ENCODE measurements at places on chromosomes 7 and 10.

- no peak for DNase-seq
These were observed 105.6 kb downstream of the RTKN2 start for GRCh38 chr10:62163024-62163423.

DNA sequence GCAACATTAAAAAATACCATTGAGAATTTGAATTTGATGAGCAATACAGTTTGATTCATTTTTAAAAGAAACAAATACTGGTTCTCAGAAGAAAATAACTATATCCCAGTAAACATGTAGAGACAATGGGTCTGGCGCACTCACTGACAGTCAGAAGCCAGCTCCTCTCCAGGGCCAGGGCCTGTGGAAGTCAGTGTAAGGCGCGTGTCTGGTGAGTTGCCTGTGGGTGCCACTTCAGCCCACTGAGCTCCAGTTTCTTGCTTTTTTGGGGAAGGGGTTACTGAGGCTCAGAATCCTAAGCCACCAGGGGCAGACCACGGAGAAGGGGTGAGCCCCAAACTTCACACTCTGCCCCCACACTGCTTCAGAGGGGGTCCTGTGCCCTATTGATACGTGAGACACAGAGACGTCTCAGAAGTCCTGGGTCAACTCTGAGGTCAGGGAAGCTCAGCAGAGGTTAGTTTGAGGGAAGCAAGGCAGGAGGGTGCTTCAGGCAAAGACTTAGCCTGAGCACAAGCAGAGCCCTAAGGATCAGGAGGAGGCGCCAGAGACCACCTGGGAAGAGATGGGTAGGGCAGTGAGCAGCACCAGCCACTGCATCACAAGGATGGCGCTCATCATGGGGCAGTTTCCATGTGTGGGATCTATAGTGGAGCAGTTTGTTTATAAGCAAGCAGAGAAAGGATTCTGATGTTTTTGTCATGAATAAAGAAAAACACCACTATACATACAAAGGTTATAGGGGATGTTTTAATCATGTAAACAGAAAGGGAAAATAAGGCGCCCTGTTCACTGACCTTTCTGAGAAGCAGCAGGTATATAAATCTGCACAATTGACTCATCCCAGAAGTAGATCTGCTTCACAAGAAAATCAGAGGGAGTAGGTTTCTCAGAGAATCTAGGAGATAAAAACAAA is 95.7 kb downstream of the PKD1L1 start:
- DNase-seq = no peak

DNA sequence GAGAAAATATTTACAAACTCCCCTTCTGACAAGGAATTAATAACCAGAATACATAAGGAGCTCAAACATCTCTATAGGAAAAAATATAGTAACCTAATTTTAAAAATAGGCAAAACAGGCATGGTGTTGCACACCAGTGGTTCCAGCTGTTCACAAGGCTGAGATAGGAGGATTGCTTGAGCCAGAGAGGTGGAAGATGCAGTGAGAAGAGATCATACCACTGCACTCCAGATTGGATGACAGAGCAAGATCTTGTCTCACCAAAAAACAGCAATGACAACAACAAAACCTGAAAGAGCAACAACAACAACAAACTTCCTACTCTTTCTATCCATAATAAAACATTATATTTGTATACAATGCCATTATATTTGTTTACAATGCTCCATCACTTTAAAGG is 304.4 kb upstream of the CNTNAP2 start:
- no peak for DNase-seq

DNA sequence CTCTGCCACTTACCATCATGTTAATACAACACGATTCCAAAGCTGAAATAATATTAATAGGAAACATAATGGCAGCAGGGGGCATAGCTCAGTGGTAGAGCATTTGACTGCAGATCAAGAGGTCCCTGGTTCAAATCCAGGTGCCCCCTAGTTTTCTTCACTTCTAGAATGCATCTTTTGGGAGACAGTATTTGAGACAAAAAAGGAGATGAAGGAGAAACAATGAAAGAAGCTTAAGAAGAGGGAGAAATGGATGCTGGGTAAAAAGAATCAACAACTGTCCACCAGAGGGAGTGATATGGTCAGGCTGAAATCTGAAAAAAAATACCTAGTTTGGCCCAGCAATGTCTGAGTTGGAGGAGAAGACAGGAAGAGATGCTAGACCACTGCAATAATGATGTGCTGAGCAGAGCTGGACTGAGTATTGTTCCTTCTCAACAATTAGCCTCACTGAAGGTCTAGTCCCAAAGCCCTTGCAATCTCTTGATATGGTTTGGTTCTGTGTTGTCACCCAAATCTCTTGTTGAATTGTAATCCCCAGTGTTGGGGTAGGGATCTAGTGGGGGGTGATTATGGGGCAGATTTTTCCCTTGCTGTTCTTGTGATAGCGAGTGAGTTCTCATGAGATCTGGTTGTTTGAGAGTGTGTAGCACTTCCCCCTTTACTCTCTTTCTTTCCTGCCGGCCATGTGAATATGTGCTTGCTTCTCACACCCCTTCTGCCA is 48.3 kb downstream of the ZNF783 start:
- no peak for DNase-seq

- no peak for DNase-seq
These were observed 109.0 kb downstream of the JCAD start for GRCh38 chr10:29950391-29950790.

DNA sequence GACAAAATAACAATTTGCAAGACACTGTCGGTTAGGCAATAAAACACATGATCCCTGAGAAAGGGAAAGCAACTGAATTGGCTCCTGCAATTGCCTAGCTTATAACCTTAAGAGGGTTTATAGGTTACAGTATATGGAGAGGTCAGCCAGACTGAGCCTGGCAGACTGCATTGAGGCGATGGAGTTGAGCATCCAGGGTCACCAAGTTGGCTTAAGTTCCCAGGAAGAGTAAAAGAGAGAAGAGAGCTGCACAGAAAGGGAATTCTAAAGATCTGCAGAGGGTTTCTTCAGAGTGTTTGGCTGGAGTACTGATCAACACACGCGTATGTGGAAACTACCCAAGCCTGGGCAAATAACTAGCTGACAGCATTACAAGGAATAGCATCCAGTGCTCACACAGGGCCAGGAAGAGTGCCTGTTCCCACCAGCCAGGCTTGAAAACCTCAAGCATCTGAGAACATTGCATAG is 11.2 kb downstream of the ANKMY2 start:
- DNase-seq = no peak

DNA sequence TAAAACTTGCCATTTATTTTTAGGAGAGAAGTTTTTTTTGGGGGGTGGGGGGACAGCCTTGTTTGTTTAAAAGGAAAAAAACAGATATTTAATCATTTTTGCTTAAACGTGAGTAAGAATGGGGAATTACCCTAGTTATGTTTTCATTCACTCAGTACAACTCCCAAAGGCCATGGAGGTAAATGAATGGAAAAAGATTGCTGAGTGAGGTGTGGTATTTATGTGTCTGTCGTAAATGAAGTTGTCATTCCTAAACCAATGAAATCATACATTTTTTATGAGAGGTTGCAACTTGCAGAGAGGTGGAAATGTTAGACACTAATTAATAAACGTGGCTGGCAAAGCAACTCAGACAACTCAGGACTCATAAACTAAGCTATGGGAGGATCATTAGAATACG is 218.1 kb downstream of the CELF2 start:
- no peak for DNase-seq

GRCh38 chr7:22611758-22612079 is 111.7 kb upstream of the STEAP1B start:
- no peak for DNase-seq

DNA sequence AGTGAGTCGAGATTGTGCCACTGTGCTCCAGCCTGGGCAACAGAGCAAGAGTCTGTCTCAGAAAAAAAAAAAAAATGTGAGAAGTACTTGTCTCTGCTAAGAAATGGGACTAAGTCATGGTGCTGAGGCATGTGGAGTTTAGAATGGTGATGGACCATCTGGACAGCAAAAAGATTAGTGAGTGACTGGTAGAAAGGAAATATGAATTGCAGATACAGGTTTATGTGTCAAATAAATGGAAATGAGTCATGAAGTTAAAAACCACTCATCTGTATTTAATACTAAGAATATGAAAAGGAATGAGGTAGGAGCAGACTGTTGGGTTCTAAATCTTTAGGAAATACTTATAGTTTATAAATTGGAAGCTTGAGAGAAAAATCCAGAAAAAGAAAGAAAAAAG is 625.7 kb upstream of the ANKRD30A start:
- no peak for DNase-seq

DNA sequence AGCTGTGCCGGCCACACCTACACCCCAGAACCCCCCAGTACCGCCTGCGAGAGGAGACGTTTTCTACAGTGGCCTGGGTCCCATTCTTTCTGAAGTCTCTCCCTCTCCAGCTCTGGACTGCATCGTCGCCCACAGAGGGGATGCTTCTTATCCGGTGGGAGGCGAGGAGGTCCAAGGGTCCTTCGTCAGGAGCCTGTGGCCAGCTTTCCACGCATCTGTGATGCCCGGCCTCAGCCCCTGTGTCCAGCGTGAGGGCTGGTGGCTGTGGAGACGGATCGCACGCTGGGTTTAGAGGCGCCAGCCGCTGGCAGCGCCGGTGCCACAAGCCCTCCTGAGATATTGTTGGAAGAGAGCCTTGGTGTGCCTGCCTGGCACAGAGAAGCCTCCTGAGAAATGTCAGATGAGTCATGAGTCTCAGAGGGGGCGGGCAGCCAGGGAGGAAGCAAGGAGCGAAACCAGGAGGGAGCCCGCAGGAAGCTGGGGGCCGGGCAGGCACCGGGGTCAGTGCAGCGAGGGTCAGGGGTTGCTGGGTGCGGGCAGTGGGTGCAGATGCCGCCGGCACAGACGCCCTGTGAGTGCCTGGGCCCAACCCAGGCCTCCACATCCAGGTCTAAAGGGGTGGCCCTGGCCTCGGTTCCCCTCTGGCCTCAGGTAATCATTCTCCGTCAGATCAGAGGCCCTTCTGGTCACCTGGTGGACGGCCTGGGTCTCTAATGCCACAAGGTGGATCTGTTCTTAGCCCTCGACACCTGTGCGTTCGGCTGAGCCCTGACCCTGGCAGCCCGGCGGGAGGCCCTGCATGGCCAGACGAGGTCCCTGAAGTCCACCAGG is 86.0 kb upstream of the DIP2C start:
- DNase-seq = no peak

DNA sequence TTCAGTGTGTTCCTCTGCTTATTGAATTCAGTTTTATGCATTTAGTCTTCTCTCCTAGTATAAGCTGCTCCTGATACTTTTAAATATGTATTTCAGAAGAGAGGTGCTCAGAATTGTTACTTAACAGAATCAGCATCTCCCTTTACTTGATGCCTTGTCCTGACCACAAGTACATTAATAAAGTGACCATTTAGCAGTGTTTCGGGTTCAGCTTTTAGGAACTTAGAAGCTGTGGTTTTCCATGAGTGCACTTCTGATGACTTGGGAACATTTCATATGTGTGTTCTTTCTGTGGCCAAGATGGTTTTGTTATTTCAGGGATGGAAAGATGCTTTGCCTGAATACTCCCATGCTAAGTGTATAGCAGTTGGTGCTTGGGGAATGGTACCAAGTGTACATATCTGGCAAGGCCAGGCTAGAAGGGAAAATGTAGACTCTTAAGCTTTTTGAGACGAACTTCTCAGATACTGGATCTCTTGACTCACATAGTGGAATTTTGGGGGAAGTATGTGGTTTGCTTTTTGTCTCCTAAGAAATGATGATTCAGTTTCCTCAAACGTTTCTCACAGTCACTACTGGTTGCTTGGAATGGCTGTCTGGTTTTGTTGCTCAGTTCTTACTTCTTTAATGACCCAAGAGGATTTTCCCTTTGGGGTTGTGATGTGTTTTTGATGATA is 17.2 kb downstream of the SGPL1 start:
- DNase-seq = no peak

GRCh38 chr10:91759581-91759986 is 38.6 kb upstream of the TNKS2 start:
- no peak for DNase-seq

DNA sequence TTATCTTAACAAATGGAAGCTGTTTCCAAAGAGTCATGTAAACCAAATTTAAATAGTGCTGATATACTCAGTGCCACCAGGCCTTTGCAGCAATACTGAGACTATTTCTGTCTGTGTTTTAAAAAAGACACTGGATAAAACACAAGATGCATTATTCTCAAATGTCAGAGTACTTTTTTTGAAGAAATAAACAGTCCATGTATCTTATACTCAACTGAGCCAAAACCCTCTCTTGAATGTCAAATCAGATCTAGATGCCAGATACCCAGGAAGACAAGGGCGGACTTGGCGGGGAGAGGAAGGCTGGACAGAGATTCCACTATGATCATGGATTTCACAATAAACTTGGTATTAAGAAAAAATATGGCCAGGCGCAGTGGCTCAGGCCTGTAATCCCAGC is 127.6 kb downstream of the COBL start:
- DNase-seq = no peak

GRCh38 chr10:553233-553632 is 136.2 kb downstream of the DIP2C start:
- no peak for DNase-seq

- no peak for DNase-seq
These were observed 92.8 kb downstream of the VIPR2 start for GRCh38 chr7:159051916-159052315.

DNA sequence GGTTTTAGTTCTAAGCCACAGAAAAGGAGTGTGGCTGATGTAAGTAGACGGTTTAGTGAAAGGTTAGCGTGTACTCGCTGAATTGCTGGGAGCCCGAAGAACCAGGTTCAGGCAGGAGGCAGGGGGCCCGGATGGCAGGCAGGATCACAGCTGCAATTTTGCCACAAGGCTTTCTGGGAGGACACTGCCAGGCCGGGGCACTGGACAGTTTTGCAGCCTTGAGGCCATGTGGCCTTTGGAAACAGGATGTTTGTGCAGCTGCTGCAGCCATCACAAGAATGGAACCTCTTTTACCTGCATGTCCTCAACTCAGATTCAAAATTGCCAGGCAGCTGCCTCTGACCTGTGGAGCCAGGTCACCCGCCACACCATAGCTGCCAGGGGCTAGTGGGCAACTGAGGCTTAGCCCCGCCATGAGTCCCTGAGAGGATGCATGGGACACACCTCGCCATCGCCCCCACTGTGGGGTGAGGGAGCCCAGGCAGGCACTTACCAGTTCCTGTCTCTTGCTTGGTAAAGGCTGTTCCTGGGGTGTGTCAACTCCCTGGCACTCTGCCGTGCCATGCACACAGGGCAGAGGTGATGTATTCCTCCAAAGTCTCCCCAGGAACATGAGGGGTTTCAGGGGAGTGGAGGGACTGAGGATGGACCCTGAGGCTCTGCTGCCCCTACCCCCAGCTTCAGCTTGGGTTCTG is 188.6 kb downstream of the RPS24 start:
- no peak for DNase-seq

DNA sequence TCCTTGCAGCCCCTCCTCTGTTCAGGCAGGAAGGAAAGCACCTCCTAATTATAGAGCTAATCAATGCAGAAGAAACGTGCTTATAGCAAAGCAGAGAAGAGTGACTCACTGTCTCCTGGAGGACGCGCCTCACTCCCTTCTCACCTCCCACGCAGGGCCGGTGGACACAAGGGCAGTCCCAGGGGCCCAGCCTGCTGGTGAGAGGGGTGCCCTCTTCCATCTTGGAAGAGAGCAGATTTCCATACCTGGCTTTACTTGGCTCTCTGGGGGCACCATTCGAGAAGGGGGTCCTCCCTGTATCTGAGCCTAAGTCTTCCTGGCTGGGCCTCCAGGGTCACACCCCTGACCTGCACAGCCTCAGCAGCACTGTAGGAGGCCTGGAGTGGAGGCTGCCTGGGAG is 55.8 kb downstream of the RASGEF1A start:
- no peak for DNase-seq

- no peak for DNase-seq
These were observed 131.7 kb upstream of the FAM20C start for GRCh38 chr7:60706-61105.

- DNase-seq = no peak
These were observed 534.3 kb downstream of the PARD3 start for GRCh38 chr10:34280599-34281374.

GRCh38 chr10:113899952-113900598 is 45.6 kb downstream of the NHLRC2 start:
- DNase-seq = no peak

All from stimulated activated CD4-positive, alpha-beta T cell treated with anti-CD3 and anti-CD28 coated beads, TNF-alpha, amount 100 ng/mL, for 1 hour (primary cell).